ENCODE measurements at places on chromosomes 5 and 9.

GRCh38 chr5:178832618-178833201 lies 27.0 kb upstream of the ZNF354B start:
- DNase-seq = no peak

- no peak for DNase-seq
Observed at GRCh38 chr9:130860458-130861316, 25.6 kb downstream of the ABL1 start.

DNA sequence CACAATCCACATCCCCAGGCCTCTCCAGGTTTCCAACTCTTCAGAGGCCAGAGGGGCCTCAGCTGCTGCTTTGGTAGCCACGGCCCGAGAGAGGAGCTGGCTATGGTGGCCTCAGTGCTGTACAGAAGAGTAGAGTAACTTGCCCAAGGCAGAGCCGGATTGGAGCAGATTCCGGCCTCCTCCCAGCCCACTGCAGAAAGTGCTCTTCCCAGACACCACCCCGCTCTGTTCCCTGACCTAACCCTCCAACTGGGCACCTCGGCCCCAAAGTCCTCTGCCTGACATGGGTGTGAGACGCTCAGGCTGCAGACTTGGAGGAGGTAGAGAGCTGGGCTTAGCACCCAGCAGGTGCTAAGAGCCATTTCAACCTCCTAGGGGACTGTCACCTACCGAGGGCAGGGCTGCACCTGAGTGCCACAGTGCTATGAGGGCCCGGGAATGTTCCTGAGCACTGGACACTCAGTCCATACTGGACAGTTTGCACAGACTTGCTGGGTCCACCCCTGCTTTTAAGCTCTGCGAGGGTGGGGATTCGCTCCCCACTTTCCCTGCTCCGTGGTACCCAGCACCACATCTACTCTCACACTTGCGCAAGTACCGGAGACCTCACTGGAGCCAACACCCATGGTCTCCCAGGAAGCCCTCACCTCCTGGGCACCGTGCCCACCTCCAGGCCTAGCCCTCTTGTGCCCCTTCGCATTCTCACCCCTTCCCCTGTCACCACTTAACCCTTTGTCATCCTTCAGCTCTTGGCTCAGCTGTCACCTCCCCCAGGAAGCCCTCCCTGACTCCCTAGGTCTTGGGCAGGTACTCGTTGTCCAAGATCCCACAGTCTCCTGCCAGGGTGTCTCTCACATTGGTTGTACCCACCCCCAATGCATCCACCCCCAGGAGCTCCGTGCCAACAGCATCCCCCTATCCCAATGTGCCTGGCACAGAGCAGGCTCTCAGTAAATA lies 49.8 kb downstream of the DBH start:
- no peak for DNase-seq

- DNase-seq = no peak
Observed at GRCh38 chr5:34924462-34924765, 4.9 kb upstream of the DNAJC21 start.

DNA sequence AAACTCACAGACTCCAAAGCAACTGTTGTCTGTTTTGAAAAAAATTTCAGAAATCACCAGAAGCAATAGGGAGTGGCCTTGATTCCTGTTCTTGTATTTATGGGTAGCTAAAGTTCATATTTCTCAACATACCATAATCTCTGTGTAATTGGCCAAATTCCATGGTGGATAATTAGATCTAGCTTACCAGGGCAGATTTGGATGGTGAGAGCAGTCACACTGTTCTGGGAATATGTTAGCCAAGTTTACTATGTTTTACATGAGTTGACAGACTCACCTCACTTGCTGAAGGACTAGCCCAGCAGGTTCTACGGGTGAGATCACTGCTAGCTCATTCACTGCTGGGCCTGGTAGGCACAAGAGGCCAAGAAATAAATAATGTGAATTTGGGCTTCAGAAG lies 32.7 kb upstream of the CDKN2B start:
- DNase-seq = no peak

- no peak for DNase-seq
Observed at GRCh38 chr5:91074615-91075014, 308.5 kb downstream of the ARRDC3 start.

DNA sequence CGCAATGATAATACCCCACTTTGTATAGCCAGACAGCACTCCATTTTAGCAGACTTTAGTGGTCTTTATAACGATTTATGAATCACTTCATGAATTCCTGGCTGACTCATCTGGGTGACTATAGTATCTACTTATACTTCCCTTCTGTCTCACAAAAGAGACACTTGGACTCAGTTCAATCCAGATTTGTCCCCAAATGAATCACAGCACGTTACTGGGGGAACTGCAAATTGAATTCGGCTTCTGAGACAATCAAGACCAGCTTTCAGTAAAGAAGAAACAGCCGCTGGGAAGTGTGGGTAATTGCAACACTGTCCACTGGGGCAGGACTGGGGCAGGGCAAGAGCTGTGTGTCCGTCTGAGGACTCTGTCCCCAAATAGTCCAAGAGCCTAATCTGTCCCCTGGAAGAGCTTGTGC lies 337.3 kb upstream of the RFX3 start:
- no peak for DNase-seq

GRCh38 chr9:38621434-38622287 lies 1.3 kb upstream of the ANKRD18A start:
- DNase-seq = peak; percentile 48

DNA sequence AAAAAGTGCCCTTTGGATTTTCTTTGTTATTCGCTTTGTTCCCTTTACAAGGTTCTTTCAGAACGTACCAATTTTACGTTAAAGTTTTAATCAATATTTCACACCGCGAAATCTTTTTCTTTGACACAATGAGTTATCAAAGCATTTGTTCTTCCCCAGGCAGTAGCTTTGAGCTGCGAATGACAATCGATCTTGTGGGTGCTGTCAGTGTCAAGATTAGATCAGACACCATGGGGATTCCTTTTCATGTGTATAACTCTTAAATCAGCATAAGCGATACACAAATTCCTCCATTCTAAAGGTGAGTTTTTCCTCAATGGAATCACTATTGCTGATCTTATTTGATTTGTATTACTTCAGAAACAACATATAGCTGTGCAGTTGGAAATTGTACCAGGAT lies 145.5 kb downstream of the ST8SIA4 start:
- no peak for DNase-seq

DNA sequence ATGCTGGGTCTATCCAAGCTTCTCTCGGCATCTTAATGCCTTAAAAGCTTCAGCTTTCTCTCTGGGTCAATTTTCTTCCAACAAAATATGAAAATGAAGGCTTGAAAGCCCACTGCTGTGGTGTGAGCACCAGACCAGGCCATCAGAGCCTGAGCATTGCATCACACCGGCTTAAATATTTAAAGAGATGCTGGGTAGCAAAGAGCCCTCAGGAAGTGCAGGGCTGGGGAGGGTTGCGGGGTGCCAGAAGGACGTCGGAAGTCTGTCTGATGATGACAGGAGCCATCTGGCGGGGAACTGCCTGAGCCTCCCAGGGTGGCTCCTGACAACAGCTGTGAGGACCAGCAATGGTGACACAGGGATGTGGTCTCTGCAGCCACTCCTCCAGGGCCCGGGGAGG lies 185.5 kb downstream of the OLFM1 start:
- no peak for DNase-seq

GRCh38 chr5:29218138-29218537 lies 1975.3 kb upstream of the CDH6 start:
- no peak for DNase-seq

GRCh38 chr9:133348718-133349573 lies 928 bp downstream of the RPL7A start:
- DNase-seq = no peak

GRCh38 chr9:95406121-95406520 lies 88.6 kb upstream of the FANCC start:
- no peak for DNase-seq

DNA sequence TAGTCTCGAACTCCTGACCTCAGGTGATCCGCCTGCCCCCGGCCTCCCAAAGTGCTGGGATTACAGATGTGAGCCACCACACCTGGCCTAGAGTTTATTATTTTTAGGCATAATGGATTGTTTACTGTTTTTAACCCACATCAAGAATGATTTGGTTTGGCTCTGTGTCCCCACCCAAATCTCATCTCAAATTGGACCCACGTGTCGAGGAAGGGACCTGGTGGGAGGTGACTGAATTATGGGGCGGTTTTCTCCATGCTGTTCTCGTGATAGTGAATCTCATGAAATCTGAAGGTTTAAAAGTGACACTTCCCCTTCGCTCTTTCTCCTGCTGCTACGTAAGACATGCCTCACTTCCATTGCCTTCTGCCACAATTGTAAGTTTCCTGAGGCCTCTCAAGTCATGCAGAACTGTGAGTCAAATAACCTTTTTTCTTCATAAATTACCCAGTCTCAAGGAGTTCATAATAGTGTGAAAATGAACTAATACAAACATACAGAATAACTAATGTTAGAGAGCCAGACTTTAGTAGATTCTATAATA lies 88.2 kb downstream of the RICTOR start:
- no peak for DNase-seq

- no peak for DNase-seq
Observed at GRCh38 chr9:70044490-70045307, 1.1 kb downstream of the MAMDC2 start.

- DNase-seq = peak; percentile 53
Observed at GRCh38 chr5:131264451-131265099, 722 bp downstream of the CDC42SE2 start.

All from stimulated activated CD4-positive, alpha-beta T cell treated with anti-CD3 and anti-CD28 coated beads, Interleukin-1b, Interleukin-23, amount 100 ng/mL, for 48 hours (primary cell).